ENCODE measurements at places on chromosomes 12 and 14.

- no peak for DNase-seq
These were observed 1.1 kb upstream of the GLT1D1 start for GRCh38 chr12:128852026-128852698.

DNA sequence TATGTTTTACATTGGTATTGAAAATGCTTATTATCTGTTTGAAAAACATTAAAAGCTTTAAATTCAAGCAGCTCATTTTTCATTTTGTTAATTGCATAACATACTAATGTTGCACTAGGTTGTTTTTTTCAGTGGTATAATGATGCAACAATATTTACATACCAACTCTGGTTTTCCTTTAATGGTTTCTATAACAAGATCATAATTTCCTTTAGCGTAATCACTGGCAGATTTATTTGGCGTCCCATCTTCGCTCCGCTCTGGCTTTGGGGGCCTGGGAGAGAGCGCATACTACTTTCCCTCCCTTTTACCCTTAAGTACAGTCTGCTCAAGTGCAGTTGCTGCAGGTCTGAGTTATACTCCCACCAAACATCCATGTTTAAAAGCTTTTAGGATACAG lies 574.1 kb downstream of the PRKD1 start:
- no peak for DNase-seq

DNA sequence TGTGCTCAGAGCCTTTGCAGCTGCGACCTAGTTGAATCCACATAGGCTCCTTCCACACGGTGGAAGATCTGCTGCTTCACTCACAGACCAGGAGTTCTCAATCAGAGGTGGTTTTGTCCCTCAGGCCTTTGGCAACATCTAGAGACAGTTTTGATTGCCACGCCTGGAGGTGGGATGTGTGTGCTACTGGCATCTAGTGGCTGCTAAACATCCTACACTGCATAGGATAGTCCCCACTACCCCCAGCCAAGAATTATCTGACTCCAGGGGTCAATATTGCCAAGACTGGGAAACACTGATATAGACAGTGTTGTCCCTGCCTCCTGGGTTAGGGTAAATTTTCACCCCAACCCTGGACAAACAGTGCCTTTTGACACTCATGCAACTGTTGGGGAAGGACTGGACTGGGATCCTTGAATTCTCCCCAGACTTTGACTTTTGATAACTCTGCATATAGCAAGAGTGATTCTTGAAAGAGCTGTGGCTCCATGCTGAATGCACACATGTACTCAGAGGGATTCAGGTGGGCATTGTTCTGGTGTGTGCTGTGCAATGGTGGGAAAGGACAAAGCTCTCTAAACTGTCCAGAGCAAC lies 39.8 kb downstream of the BAZ2A start:
- DNase-seq = peak; percentile 5

DNA sequence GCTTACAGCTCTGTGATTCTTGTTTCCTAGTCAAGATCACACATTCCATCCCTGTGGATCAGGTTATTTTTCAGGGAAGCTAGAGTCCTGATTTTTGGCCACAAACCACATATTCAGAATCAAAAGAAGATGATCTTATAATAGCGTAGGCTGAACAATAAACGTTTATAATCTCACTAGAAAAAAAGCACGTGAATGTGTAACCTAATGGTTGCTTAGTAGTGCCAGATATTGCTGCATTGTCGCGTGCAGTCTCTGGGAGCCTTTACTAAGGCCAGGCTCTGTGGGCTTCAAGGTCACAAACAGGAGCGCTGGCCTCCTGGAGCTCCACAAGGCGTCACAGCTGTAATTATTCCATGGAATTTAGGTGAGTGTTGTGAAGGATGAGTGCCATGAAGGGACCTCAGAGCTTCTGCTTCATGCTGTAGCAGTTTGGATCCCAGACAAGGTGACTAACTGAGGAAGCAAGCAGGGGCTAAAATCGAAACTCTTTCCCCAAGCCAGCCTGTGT lies 17.4 kb downstream of the CDKN1B start:
- no peak for DNase-seq

- no peak for DNase-seq
These were observed 25.2 kb upstream of the SCFD1 start for GRCh38 chr14:30596935-30597334.

GRCh38 chr12:8031872-8032241 lies 659 bp upstream of the FOXJ2 start:
- no peak for DNase-seq

DNA sequence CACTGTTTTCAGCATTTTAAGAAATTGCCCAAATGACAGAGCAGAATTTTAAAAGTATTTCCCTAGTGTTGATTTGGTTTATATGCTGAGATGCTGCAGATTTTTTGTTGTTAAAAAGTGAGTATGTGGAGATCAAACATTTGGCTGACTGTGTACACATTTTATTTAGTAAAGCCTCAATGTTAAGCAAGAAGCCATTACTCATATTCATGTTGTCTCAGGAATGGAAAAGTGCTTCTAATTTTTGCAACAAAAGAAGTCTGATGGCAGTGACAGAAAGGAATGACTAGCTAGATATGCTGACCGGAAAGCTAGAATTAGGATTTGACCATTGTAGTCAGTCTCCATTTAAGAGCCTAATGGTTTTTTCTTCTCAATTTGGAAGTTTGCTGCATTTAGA lies 22.5 kb downstream of the SLC38A6 start:
- no peak for DNase-seq

DNA sequence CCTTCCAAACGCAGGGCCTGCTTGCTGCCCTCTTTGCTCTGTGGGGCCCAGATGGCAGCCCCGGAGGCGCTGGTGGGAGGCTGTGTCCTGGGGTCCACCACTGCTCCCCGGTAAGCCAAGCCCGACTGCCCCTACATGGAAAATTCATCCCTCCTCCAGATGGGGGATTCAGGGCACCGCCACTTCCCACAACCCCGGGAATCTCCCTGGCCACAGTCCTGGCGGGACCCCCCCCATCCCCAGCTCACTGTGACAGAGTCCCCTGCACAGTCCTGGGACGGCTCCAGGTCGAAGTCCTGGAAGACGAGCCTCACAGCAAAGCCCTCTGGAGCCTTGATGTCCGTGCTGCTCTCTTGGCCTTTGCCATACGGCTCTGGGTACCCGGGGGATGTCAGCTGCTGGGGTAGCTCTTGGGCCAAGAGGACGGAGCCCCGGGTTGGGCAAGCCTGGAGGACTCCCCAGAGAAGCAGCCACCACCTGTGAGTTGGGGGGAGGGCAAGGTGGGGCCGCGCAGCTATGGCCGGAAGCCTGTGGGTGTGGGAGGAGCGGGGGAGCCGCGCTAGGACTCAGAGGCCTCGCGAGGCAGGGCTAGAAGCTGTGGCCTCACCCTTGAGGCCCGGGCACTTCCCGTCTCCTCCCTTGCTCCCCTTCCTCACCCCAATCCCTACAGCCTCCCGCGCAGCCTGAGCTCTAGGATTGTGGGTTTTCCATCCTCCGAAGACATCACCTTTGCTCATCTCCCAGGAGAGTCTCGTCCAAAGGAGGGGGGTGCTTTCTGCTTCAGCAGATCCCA lies 815 bp downstream of the C1RL start:
- DNase-seq = no peak

Measured in NCI-H345 (cell line).